MG63 (cell line): ENCODE measurements at places on chromosomes 12 and 14. TPM values are rescaled to one million over a fixed set of nuclear protein-coding genes. Genes with fewer than 3 reads are reported as not detected.

OASL gene
- 25.4 and 51.1 TPM in 2 replicates for total RNA-seq

RPL10L gene
- total RNA-seq, result not detected in 2 replicates

SMAGP gene
- 2.1 and 20.1 TPM in 2 replicates for total RNA-seq

RERG gene
- total RNA-seq, result not detected in 2 replicates

ANKS1B gene
- 0.10 TPM in 1 of 2 replicates, not detected in the other for total RNA-seq

CD63 gene
- total RNA-seq, result 1,474 and 1,678 TPM in 2 replicates

SYCP3 gene
- not detected in 2 replicates for total RNA-seq

STRN3 gene
- 17.7 and 20.4 TPM in 2 replicates for total RNA-seq

NID2 gene
- total RNA-seq, result 2.3 and 4.6 TPM in 2 replicates

CLEC1A gene
- total RNA-seq, result 0.30 TPM in 1 of 2 replicates, not detected in the other

BCAT1 gene
- total RNA-seq, result 49.6 and 61.5 TPM in 2 replicates

LGALS3 gene
- 90.5 and 117 TPM in 2 replicates for total RNA-seq

DNA sequence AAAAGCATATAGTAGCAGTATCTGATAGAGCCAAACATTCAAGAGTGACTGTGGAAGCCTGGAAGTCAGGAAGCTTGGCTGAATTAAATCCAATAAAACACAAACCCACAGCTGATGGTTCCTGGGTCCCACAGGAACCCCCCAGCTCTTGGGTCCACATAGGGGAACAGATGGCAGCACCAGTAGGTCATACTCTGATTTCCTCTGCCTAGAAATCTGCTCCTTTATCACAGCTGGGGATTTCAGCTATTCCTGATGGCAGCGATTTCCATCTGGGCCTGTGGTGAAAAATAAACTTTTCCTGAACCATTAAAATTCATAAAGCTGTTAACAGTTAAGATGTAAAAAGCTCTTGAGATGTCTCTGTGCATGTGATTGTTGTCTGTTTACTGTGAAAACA lies 202.0 kb upstream of the FRMD6 start:
- DNase-seq, result no peak

DNA sequence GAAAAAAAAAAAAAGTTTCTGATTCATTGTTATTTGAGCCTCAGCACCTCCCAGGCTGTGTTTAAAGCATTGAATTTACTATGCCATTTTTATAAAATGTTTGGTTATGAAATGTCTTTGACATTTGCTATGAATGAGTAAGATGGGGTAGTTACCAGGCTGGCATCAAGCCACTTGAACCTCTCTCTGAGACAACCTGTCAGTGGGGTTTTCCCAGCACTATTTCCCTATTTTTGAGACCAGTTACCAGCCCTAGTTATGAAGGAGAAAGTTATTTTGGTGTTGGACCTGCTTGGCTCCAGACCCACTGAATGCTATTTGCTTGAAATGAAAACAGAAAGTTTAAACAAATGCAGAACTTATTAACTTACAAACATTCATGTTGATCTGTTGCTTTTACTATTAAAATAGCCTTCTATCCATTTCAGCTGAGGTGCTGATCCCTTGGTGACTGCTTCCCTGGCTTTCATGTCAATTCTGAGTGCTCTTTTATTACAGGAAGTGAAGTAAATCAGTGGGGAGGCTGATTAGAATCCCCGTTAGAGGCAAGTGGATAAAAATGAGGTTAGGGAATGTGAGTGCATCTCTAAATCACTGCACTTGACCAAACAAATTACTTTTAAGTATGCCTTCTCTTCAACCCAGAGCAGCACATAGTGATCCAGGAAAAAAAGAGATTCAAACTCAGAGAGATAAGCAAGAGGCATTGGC lies 37.8 kb downstream of the LLPH start:
- peak; percentile 51 for DNase-seq

DNA sequence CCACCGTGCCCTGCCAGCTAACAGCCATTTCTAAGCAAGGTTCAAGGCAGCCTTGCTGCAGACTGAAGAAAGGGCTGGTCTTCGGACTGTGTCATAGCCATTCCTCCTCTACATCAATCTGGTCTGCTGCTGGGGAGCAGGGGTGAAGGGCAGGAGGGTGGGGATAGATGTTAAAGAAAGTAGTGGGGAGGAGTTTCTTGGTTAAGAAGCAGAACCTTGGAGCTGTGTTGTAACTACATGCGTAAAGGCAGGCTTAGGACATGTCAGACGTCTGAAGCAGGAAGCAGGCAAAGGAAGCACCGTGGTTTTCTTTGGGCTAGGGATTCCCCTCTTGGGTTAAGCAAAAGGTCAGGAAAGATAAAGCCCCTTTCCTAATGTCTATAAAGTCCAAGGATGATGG lies 18.1 kb upstream of the NEK9 start:
- DNase-seq, result no peak

- no peak for DNase-seq
Measured at GRCh38 chr12:2260441-2260840, 207.7 kb downstream of the CACNA1C start.

- no peak for DNase-seq
Measured at GRCh38 chr14:69036757-69037506, 57.8 kb upstream of the ACTN1 start.

DNA sequence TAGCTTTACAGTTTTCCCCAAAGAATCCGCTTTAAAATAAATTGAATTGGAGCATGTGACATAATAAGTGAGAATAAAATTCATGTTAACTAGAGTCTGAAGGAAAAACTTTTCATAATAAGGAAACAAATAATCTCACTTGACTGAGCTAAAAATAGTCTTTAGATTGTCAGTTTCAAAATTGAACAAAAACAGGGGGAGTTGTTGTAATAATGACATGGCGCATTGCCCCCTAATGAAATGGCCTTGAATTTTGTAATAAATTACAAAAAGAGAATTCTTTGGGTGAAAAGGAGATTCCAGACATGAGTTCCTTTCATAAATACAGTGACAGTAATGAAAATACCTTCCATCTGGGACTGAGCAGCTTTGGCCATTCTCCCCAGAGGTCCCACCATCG lies 178.6 kb downstream of the EFCAB11 start:
- no peak for DNase-seq

DNA sequence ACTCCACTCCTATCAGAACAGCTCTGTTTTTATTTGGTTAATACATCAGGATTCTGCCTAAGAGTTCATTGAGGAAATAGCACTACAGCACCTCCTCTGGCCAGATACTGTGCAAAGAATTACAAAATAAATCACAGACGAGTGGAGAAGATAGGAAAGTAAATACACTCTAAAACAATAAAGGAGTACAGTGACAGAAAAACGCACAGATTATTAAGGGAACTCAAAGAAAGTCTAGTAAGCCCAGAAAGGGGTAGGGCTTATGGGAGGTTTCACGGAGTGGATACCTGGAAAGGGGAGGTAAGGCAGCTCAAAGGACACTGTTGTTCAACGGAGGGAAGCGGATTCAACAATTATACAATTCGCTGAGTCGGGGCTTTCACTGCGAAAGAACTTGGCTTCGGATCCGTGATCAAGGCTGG lies 5.5 kb downstream of the OR10AD1 start:
- DNase-seq, result no peak

DNA sequence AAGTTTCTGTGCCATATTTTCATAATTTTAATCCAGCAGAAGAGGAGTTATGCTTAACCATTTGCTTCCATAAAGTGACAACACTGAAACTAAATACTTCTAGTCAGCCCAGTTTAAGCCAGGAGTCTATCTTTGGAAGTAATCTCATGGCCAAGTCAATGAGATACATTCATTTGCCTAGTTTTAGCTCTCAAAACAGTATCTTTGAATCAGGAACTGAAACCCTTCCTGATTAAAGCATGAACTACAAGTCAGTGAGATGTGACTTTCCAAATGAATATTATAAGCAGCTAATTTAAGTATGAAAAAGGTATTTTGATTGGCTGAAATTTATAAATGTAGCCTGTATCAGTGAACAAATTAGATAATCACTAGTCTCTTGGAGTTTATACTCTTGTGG lies 491.5 kb downstream of the SLC6A15 start:
- DNase-seq, result no peak

GRCh38 chr12:52023182-52023975 lies 16.6 kb downstream of the TAMALIN start:
- peak; percentile 75 for DNase-seq

DNA sequence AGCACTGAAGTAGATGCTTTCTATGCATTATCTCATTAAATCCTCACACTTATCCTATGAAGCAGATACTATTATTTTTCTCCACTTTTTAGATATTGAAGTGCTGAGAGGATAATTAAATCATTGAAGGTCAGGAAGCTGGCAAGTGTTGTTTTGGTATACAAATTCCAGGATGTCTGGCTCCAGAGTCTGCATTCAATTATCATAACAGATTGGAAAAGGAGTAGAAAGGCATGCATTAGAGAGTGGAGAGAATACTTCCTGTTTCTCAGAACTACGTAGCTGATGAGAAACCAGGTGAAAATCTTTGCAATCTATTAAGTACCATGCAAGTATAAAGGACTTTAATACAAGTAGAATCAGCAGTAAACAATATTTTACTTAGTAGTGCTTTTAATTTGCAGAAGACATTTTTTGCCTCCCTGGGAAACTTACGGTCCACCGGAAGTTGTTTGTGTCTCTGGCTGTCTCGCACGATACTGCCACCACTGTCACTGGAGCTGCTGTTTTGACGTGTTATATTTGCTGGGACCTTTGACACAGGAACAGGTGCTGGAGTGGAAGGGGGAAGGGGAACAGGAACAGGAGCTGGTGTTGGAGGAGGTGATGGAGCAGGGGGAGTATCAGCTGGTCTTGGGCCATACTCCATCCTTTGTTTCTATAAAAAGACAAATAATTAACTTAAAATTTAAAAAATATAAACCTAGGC lies 158.0 kb downstream of the EPS8 start:
- no peak for DNase-seq

DNA sequence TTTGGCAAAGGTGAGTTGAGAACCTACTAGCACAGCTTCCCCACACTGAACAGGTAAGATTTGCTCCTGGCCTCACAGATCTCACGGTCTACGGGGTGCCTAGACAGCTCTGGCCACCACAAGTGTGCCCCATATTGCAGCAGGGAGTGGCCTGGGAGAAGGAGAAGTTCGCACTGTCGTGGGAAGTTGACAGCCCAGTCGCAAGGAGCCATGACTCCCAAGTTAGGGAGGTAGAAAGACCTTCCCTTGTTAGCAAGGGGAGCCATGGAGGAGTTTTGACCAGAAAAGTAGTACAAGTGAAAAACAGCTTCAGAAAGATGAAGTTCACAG lies 316.3 kb downstream of the BCL11B start:
- DNase-seq, result no peak

DNA sequence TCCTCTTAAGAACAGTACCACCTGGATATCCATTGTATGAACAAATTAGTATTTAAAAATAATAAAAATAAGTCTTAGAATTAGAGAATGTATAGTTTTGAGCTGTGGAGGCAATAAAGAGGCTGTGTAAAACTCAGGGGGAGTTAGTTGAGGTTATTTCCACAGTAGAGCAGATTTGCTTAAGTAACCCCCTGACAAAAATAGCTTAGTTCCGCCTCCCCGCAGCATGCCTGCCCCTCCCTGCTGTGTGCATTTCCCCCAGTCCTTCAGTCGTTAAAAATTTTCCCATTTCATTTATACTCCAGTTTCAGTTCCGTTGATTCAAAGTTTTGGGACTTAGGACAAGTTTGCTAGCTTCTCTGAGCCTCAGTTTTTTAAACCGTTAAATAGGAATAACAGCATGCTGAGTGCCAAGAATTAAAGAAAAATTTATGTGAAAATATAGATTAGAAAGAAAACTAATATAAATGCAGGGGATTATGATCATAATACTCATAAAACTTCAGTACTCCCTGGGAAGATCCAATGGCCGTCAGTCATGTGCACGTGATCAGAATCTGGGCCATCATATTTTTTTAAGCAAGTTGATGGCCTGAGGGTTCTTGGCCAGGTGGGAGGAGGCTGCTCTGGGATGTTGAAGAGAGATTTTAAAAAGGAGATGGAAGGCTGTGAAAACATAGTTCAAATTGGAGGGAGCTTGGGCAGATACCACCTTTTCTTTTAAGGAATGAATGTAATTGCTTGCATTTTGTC lies 14.5 kb upstream of the SLC38A2 start:
- peak; percentile 71 for DNase-seq

DNA sequence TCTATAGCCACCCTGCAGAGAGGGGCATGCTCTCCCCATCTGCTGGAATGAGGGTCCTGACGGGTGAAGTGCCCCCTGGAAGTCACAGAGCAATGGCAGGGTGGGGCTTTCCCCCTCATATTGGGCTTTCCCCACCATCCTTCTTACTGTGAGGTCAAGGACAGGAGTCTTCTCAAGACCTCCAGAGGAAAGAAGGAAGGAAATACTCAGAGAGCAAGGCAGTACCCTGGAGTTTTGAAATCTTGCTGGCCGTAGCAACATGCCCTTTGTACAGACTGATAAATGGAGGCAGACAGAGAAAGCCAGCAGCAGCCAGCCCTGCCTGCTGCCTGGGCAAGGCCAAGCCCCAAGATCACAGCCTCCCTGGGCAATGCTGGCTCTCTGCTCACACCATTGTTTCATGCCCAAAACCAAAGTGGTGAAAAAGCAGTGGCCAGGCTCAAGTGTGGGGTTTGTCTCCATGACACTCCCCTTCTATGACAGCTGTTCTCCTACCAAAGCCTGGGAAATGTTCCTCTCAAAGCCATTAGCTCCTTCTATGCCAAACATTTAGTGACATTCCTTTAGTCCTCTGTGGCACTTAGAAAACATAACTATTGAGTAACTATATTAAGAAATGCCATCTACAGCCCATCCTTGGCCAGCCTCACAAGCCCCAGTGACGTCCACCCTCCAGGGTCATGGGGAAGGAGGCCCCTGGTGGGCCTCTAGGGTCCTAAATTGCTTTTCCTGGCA lies 13.2 kb upstream of the ITPK1 start:
- DNase-seq, result no peak

GRCh38 chr12:61018571-61018970 lies 1241.6 kb upstream of the USP15 start:
- DNase-seq, result no peak

DNA sequence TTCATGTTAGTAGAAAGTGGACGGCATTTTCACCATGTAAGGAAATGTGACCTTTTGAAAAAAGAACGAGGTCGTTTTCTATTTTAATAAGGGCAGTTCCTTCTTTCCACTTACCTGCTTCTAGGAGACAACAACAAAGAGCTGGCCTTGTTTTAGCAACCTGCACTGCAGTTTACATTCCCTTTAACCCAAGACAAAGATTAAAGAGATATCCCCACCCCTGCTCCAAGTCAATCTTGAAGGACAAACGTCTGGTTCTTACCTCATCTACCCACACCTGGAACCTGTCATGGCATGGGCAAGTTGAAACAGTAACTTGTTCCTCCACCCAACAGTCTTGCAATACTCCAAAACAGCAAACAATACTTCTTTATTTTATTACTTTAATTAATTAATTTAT lies 32.7 kb downstream of the ZCCHC8 start:
- DNase-seq, result no peak

DNA sequence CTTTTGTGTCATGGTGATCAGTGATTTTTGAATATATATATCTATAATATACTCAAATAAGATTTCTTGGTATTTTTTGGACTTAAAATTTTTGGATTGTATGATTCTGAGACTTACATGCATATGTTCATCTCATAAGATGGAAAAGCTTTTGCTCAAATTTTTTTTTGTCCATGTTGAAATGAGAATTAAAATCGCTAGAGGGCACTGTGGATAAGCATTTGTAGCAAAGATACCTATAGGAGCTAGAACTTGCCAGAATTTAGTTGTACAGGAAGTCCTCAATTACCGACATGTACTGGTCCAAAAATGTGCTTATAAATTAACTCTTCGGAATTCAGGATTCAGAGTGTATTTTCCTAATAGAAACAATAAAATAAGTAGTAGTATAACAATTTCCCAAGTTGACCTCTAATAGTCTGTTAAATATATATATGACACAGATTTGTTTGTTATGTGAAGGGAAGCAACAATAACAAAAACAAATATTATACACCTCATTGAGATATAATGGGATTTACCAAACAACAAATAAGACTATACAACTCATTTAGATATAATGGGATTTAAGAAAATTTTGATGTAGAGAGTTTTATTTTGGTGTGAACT lies 179.6 kb downstream of the TMEM117 start:
- no peak for DNase-seq
